ENCODE measurements at places on chromosomes 2 and 18.

DNA sequence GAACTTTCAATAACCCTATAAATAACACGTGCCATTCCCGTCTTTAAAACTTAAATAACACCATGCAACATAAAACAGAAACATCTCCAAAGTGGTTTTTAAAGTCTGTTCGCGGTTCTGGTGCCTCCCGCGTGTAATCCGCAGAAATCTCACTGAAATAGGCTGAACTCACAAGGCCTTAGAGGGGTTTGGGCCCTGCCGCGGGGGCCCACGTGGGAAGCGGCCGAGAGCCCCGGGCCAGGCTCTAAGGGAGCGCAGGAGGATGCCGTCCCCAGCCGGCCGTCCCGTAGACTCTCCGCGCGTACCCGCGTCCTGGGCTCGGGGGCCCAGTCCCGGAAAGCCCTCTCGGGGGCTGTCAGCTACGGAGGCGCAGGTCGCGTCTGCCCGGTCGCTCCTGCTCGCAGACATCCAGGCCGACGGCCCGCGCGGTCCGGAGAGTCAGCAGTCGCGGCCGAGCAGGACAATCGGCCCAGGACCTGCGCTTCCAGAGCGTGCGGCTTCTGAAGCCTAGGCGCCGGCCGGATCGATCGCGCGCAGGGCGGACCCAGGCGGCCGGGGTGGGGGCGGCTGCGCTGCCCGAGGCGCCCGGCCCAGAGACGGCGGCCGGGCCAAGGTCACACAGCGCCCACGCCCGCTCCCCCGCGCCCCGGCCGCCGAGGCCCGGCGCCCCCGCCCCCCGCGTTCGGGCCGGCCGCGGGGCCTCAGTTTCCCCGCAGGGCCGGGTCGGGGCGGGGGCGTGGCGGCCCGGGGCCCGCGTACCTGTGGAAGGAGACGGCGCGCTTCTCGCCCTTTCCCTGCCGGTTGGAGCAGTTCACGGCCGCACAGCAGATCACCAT is 558 bp downstream of the THAP4 start:
- no peak for DNase-seq

DNA sequence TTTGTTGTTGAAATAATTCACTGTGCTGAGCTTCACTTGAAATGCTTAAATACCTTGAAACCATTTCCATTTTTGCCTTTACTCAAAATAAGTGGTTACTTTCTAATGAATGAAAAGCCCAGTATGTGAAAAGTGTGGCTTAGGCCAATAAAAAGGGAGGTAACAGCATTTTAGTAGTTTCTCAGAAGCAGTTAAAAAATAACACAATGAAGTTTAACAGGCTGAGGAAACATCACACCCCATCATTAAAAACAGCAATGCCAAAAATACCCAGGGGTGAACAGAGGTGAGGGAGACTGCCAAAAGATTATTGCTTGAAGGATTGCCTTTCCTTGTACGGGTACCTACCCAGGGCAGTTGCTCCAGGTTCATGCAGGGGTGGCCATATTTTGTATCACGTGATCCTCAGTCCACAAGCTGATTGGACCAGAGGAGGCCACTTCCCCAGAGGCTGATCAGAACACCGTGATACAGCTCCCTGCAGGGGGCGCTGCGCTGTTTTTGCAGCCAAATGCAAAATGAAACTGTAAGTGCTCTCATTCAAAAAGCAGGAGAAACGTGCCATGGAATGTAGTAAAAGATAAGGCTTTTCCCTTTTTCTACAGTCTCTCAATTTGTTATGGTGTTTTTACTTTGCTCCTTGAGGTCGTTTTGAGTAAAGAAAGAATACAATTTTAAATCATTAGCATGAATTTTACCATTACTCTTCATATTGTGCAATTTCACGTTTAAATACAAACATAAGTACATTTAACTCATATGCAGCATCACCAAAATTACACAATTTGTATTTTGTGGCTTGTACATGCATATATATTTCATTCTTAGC is 70.2 kb upstream of the SH3BP4 start:
- peak; percentile 87 for DNase-seq

GRCh38 chr2:236061497-236061896 is 106.7 kb downstream of the GBX2 start:
- DNase-seq = no peak

DNA sequence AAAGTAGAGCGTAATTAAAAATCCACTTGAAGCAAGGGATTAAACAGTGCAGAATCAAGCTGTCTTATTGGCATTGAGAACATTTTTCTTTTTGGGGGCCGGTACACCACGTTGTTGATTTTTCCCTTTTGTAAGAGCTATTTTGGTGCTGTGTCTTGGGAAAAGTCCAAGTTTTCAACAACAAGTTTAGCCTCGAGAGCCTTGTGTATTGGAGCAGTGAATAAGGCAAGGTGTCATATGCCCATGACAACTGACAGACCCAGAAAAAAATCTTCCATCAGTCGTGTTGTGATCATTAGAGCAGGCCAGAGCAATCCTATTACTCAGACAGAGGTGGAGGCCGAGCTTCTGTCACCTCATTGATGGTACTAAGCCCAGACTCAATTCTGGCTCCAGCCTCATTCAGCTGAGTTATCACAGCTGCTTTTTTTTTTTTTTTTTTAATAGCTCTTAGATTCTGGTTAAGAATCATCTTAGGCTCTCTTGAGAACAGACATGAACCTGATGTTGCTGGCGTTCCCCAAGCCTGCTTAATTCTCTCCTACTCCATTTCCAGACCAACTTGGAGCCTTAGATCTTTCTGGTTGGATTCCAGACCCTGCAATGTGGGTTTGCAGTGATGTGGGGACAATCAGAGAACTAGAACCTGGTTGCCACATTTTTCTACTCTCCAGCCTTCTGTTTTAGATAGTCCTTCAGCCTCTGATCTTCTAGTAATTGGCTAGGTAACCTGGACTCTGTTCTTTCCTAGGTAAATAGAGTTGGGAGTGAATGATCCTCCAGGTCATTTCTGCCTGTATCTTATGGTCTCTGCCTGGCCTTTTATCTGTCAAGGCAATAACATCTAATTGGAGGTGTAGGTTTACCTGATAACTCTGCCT is 43.1 kb downstream of the MOGAT1 start:
- no peak for DNase-seq

- no peak for DNase-seq
These were observed 17.5 kb downstream of the NCAPH start for GRCh38 chr2:96353032-96353561.

DNA sequence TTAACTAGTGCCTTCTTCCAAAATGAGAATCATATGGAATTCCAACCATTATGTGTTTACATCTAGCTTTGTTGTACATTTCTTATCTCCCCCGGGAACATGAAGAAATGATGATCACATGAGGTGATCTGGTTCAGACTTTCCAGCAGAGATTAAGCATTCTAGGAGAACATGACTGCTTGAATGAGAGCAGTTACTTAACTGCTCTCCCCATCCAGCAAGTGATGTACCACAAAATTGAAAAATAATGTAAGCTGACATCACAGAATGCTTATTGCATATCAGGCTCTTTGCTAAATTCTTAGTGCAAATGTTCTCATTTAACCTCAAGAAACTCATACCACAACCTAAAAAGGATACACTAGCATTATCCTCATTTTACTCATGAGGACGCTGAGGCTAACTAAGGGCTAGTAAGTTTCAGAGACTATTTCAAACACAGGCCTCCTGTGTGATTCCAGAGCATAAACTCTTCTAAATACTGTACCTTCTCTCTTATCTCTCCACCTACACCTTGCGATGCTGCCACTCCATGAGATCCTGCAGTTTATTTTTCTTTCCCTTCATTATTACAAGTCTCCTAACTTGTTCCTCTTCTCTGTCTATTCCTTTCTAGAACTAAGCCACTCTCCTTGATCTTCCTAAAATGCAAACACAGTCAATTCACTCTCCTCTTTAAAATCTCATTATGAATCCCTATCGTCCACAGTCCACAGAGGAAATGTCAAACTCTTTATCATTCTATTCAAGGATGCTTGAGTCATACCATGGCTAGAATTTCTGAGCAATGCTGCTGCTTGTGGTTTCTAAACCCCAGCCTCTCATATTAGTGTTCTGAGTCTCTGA is 1224.8 kb upstream of the ZEB2 start:
- DNase-seq = peak; percentile 96

GRCh38 chr18:25240420-25240770 is 111.6 kb downstream of the ZNF521 start:
- DNase-seq = no peak

DNA sequence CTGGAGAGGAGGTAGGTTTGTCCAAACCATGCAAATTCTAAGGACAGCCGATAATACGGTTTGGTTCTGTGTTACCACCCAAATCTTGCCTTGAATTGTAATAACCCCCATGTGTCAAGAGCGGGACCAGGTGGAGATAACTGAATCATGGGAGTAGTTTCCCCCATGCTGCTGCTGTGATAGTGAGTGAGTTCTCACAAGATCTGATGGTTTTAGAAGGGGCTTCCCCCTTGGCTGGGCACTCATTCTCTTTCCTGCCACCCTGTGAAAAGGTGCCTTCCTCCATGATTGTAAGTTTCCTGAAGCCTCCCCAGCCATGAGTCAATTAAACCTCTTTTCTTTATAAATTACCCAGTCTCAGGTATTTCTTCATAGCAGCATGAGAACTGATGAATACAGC is 295.2 kb downstream of the NBAS start:
- no peak for DNase-seq

GRCh38 chr2:239233576-239233975 is 167.2 kb downstream of the HDAC4 start:
- DNase-seq = no peak

GRCh38 chr2:169736902-169737301 is 3.3 kb downstream of the KLHL23 start:
- no peak for DNase-seq

- DNase-seq = no peak
These were observed 61.7 kb downstream of the PDCL3 start for GRCh38 chr2:100624536-100624935.

GRCh38 chr2:163774862-163775261 is 39.1 kb upstream of the FIGN start:
- peak; percentile 87 for DNase-seq

GRCh38 chr18:58314284-58314683 is 270.3 kb downstream of the NEDD4L start:
- DNase-seq = peak; percentile 92

- no peak for DNase-seq
These were observed 122.6 kb downstream of the SMAD7 start for GRCh38 chr18:48828194-48828545.

GRCh38 chr2:61045999-61046398 is 19.7 kb upstream of the SANBR start:
- no peak for DNase-seq

GRCh38 chr2:65662654-65663432 is 230.4 kb upstream of the SPRED2 start:
- DNase-seq = peak; percentile 95

- no peak for DNase-seq
These were observed 115.2 kb upstream of the SIX2 start for GRCh38 chr2:45124456-45124855.

DNA sequence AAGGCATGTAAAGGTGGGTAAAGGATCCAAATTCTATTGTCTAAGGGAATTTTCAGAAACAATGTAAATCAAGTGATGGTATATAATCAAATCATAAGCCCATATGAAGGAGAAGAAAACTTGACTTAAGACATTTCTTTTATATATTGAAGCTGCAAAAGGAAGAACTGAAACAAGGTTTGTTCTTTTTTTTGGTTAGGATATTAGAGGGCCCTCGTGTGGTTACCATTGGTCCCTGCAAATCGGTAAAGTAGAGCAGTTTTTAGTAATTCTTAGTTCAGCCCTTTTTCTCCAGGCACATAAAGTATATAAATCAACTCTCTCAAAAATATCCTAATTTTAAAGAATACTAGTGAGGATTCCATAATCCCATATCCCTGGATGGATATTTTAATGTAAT is 105.6 kb upstream of the STK17B start:
- DNase-seq = peak; percentile 45

- no peak for DNase-seq
These were observed 111.1 kb downstream of the RIT2 start for GRCh38 chr18:43004421-43004820.

DNA sequence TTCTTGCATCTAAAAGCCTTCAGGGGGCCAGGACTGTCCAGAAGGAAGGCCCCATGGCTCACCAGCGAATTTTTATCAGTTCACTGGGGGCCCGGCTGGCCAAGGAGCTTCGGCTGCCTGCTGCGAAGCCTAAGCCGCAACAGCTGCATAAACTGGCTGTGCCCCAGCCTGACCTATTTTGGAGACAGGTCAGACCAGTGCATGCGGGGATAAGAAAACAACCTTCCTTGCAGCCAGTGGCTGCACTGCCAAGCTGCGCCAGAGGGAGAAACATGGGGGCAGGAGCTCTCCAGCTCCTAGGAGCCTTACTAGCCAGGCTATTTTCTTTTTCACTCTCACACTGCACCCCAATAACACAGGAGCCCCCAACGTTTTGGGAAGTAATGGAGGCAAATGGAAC is 15.2 kb downstream of the PAX3 start:
- no peak for DNase-seq

GRCh38 chr2:1987379-1987778 is 243.1 kb upstream of the PXDN start:
- DNase-seq = no peak

DNA sequence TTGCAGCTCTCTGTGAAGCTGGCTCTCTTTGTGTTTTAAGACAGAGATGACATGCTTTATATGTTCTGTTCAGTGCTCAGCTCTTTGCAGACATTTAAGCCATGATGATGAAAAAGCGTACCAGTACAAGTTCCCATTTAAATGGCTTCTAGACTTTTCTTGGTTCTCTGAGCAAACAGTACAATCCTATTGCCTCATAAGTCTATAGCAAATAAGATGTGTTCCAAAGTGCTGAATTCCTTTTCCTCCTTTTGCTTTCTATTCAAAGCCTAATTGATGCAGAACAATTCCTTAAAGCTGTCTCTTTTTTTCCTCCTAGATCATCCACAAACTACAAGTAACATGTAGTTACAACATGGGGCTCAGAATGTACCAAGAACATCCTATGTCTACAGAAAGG is 168.8 kb upstream of the SPATS2L start:
- DNase-seq = no peak

DNA sequence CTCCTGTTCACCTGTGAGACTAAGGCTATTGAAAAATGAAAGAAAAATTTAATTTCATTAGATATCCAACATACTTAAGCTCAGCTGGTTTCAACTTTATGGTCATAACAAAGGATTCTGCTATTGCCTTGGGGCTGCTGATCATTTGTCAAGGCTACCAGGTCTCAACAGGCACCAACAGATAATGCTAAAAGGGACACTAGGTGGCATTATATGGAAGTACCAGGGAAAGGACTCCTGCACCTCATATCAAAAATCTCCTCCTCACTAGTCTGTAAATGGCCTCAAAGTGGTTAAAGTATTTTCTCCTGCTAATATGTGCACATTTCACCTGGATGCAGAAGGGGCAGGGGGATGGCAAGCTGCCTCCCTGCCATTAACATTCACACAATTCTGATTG is 167.9 kb upstream of the REG3A start:
- no peak for DNase-seq

Data from fibroblast of upper back skin (primary cell).